T1000 (cell line): ENCODE measurements at places on chromosomes 13 and 19.

GRCh38 chr19:46958532-46958931 is 61.1 kb upstream of the NPAS1 start:
- DNase-seq, result no peak

- no peak for DNase-seq
Observed at GRCh38 chr19:39351537-39352064, 9.4 kb downstream of the SAMD4B start.

DNA sequence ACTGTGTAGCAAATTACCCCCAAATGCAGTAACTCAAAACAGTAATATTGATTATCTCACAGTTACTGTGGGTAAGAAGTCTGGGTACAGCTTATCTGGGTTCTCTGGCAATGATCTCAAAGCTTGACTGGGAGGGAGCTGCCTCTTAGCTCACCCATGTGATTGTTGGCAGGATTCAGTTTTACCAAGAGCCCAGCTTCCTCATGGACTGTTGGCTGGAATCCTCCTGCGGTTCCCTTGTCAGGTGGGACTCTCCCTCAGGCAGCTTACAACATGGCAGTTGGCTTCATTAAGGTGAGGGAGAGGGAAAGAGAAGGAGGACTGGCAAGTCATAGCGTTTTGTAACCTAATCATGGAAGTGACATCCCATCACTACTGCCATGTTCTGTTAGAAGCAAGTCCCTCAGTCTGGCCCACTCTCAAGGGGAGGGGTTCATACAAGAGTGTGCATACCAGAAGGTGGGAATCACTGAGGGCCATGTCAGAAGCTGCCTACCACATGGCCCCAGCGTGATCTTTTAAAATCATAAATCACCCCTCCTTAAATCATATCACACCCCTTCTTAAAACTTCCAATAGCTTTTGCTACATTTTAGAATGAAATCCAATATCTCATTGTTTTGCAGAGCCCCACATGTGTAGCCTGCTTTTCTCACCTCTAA is 108.1 kb downstream of the OLFM4 start:
- no peak for DNase-seq

GRCh38 chr19:18131841-18132596 is 20.9 kb upstream of the PIK3R2 start:
- DNase-seq, result no peak

DNA sequence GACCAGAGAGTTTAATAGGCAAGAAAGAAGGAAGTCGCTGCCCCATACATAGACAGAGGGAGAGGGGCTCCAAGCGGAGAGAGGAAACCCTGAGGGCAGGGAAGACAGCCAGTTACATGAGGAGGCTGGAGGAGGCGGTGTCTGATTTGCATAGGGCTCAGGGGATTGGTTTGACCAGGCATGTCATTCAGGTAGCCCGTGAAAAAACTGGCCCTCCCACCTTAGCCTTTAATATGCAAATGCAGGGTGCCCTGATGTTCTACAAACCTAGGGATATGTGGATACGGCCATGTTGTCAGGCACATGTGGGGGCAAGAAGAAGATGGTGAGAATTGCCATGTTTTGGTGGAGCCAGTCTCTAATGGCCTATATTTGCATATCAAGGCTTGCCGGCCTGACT is 1461.6 kb downstream of the PCDH9 start:
- DNase-seq, result no peak

- no peak for DNase-seq
Observed at GRCh38 chr13:50955241-50955640, 45.6 kb downstream of the RNASEH2B start.

- no peak for DNase-seq
Observed at GRCh38 chr13:112160558-112160957, 93.6 kb downstream of the SOX1 start.

DNA sequence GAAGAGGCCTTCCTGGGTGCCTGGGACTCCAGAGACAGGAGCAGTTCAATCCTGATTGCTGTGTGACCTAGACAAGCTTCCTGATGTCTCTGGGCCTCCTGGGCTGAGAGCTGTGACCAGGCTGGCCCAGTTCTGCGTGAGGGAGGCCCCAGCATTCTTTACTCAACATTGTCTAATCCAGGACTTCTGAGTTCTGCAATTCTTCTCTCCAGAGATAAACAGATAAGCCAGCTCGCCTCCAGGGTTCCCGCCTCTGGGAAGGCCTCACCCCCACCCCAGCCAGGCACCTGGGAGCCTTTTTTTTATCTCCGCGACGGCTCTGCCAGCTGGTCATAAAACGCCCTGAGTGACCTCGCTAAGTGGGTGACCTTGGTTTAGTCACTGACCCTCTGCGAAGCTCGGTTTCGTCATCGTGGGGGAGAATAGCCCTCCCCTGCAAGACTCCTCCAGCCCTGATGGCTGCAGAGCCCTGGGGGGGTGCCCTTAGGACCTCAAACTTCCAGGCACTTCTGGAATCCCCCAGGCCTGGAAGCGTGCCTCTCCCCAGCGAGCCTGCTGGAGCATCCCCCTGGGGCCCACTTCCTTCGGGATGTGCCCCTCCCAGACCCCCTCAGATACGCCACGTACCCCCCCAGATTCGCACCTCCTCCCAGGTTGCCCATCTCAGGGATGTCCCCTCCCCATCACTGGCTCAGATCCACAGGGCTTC is 1.9 kb downstream of the SULT2B1 start:
- DNase-seq, result peak; percentile 89

DNA sequence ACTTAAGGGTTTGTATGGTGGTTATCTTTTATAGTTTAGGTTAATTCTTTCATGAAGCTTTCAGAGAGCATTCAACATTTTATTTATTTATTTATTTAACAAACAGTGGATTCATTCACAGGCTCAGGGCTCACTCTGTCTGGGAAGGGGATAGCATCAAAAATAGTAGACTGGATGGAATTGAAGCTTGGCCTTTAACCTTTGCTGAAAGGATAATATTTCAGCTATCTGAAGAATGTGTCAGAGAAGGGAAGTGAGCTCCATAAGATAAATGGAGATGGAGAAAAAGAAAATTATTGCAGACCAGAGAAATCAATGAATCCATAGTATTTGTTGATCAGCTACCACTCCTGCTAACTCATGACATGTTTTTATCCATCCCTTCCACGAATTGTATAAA is 305.6 kb downstream of the COG6 start:
- DNase-seq, result no peak

GRCh38 chr13:51416107-51416506 is 36.7 kb downstream of the INTS6 start:
- no peak for DNase-seq

GRCh38 chr13:99506634-99507033 is 5.4 kb downstream of the TM9SF2 start:
- DNase-seq, result no peak

DNA sequence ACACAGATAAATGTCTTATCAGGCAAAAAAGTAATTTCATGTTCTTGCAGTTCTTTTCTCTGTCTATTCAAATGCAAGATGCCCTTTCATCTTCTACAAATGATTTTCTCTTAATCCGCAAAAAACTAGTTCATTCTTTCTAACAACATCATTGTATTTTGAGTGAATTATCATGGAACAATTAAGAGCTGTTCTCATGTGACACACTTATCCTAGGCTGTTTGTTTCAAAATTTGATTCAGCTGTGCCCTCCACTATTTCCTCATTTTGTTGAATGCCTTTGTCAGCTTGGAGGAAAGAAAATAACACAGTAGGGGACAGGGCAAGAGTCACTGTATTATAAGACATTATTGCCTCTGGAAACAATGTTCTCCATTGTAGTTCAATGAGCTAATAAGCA is 396.9 kb downstream of the KCTD12 start:
- no peak for DNase-seq

DNA sequence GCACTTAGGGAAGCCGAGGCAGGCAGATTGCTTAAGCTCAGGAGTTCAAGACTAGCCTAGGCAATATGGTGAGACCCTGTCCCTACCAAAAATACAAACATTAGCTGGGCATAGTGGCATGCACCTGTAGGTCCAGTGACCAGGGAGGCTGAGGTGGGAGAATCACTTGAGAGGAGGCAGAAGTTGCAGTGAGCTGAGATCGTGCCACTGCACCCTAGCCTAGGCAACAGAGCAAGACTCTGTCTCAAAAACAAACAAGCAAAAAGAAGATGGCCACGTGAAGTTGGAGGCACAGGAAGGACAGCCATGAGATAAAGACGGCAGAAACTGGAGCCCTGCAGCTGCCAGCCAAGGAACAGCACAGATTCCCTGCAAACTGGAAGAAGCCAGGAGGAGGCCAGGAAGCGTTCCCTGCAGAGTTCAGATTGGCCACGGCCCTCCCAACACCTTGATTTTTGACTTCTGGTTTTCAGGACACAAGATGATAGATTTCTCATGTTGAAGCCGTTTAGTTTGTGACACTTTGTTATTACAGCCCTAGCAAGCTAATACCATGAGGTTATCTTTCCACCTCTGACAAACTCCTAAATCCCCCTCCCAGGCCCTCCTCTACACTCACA is 786.7 kb downstream of the UQCRFS1 start:
- no peak for DNase-seq

DNA sequence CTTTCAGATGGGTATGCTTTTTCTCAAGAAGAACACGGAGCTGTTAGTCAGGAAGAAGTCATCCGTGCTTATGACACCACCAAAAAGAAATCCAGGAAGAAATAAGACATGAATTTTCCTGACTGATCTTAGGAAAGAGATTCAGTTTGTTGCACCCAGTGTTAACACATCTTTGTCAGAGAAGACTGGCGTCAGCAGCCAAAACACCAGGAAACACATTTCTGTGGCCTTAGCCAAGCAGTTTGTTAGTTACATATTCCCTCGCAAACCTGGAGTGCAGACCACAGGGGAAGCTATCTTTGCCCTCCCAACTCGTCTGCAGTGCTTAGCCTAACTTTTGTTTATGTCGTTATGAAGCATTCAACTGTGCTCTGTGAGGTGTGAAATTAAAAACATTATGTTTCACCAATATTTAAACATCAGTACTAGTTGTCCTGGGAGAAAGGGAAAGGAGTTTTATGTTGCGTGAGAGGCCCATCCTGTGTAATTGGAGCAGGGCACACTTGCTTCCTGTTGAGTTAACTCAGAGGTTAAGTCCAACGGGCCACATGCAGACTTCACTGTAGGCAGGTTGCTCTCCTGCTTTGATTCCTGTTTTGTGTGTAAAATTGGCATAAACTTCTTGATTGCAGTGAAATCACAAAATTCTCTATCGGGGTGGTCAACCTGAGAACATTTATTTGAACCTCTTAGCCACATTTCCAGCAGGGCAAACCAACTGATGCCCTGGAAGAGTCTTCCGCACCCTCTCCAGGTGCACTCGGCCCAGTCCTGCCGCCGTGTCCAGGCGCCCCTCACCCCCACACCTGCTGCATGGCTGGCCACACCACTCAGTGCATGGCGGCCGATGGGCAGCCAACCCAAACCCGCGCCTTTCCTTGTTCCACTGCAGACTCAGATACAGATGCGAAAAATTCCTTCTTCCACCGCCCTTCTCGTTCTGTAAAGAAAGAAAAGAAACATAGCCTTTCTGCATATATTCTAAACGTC is 31.6 kb downstream of the SHISA2 start:
- DNase-seq, result no peak

DNA sequence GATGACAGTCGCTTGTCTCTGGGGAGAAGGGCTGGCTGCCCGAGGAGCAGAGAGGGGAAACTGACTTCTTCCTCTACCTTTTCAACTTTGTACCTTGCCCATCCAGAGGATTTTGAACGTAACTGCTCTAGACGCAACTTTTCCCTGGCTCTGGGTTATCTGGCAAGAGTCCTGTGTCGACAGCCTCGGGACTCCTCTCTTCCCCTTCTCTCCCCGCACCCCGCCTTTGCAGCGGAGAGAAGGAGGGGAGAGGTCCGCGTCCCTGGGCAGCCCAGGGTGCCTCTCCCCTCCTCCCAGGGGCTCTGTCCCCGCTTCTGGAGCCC is 574 bp downstream of the SH3GL1 start:
- no peak for DNase-seq

GRCh38 chr19:34998777-34999497 is 1.2 kb upstream of the GRAMD1A start:
- DNase-seq, result no peak

- no peak for DNase-seq
Observed at GRCh38 chr13:48930918-48931317, 44.8 kb upstream of the FNDC3A start.

- DNase-seq, result no peak
Observed at GRCh38 chr13:50080203-50080910, 65.1 kb downstream of the KCNRG start.

- no peak for DNase-seq
Observed at GRCh38 chr13:50726164-50726563, 117.3 kb downstream of the DLEU7 start.

DNA sequence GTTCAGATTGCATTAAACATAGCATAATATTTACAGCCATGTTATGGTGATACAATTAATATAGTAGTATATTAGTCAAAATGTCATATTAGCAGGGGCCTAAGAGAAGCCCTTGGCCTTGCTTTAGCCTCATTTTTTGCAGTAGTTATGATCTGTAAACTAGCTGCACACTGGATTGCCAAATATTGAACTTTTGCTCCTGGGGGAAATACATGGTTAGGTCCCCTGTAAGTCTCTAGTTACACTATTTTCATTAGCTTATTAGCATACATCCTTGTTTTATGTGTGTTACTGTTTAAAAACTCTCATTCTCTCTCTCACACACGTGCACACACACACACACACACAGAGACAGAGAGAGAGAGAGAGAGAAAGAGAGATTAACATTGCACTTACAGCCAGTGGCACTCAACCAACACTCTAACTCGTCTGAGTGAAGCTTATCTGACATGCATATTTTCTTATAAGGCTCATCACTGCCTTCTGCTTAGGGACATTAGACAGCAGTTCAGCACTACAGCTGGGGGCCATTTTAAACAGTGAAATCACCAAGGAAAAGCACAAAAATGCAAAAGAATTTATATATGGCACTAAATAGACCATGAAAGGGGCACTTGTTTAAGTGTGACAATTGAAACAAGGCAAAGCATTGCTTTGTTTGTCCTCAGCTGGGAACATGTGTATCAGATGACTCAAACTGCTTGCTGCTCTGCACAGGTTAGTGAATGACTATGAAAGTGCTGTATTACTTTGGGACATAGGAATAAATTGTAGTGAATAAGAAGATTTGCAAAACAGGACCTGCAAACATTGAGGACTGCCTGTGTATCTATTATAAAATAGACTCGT is 278.7 kb downstream of the GPC6 start:
- DNase-seq, result no peak

GRCh38 chr13:106087201-106087600 is 448.3 kb downstream of the EFNB2 start:
- no peak for DNase-seq

GRCh38 chr13:49806126-49806536 is 13.6 kb upstream of the KPNA3 start:
- DNase-seq, result no peak

- no peak for DNase-seq
Observed at GRCh38 chr19:58123354-58123753, 25.3 kb upstream of the ZSCAN18 start.

DNA sequence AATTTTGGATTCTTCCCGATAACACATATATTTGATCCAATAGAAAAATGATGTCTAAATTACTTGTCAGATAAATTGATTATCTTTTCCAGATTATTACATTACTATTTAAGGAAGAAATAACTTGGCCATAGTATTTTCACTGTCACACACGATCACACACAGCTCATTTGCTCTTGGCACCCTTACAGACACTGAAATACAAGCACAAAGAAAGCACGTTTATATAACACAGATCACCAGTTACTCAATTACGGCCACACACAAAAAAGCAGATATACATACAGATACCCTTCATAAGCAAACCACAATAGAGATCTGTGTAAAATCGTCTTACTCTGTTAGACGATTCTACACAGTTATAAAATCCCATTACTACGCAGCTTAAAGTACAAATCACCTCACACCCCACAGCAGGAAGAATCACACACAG is 716 bp upstream of the ZNF420 start:
- DNase-seq, result no peak

GRCh38 chr19:14758816-14759215 is 19.5 kb downstream of the ADGRE2 start:
- no peak for DNase-seq

GRCh38 chr19:55377356-55378131 is 918 bp downstream of the TMEM190 start:
- no peak for DNase-seq
